ENCODE measurements at places on chromosomes 3 and 15.

DNA sequence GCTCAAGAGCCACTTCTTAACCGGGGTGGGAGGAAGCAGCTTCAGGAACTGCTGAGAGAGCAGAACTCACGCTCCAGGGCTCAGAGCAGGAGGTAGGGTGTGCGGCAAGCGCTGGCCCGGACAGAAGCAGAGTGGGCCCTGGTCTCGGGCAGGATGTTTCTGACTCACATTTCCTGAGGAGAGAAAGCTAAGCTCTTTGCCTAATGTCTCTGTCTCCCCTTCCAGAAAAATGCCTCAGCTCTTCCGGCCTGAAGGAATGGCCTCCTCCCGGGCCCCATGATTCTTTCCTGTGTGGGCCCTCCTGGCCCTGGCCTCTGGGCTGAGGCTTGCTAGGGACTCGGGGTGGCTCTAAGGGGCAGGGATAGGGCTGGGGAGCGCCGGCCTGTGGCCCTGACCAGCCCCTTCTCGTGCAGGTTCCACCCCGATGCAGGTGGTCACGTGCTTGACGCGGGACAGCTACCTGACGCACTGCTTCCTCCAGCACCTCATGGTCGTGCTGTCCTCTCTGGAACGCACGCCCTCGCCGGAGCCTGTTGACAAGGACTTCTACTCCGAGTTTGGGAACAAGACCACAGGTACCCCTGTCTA, 4.1 kb upstream of the STAB1 start:
- no peak overlapping the region for H3K4me3 ChIP-seq
- H3K36me3 ChIP-seq = peaks cover 22% of the 10 kb centered on the region
- H3K27me3 ChIP-seq = no peaks in the 10 kb centered on the region

DNA sequence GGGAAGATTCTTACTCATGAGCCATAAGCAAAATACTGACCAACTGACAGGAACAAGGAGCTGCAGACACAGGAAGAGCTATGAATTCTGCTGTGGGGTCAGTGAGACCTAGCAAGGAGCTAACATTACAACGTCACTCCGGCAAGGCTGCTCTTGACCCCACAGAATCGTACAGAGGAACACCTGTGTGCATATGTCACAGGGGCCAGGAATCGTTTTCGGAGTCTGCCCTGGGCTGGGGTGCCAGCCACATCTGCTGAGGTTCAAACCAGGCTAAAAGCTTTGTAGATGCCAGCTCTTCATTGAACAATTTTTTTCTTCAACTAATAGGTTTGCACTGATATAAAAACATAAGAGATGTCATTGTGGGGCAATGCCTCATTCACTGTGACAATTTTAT, 82.6 kb downstream of the LRRK1 start:
- H3K27me3 ChIP-seq = no peaks in the 10 kb centered on the region
- DNase-seq = no peak
- H3K4me3 ChIP-seq = no peak overlapping the region

GRCh38 chr3:71186801-71187200, 396.7 kb downstream of the FOXP1 start:
- no peak for DNase-seq
- H3K4me3 ChIP-seq = no peak overlapping the region
- H3K4me1 ChIP-seq = no peaks in the 10 kb centered on the region
- H3K27ac ChIP-seq = no peak overlapping the region
- H3K27me3 ChIP-seq = no peaks in the 10 kb centered on the region
- H3K36me3 ChIP-seq = no peaks in the 10 kb centered on the region

DNA sequence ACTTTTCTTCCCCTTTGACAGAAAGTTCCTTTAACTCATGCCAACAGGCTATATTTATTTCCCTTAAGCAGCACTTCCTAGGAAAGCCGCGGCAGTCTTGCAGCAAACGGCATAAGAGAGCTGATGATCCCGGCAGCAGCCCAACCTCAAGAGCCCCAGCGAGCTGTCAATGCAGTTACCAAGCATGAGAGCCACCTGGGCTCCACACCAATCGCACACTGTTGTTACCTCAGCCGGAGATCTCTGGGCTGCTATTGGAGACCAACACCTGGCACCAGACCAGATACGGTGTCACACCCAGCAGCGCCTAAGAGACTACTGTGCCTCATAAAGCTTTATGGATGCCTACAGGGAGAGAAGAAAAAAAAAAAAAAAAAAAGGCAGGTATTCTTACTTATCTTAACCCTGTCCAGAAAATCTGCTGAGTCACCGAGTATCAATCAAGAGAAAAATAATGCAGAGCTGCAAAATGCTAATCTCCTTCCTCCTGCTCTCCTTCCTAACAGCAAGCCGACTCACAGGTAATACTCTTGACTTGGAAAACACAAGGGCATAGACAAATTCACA, 11.7 kb downstream of the ABCC5 start:
- no peaks in the 10 kb centered on the region for H3K4me1 ChIP-seq
- H3K27ac ChIP-seq = peak overlapping the region; percentile 48
- H3K36me3 ChIP-seq = peaks cover 11% of the 10 kb centered on the region
- H3K27me3 ChIP-seq = no peaks in the 10 kb centered on the region

DNA sequence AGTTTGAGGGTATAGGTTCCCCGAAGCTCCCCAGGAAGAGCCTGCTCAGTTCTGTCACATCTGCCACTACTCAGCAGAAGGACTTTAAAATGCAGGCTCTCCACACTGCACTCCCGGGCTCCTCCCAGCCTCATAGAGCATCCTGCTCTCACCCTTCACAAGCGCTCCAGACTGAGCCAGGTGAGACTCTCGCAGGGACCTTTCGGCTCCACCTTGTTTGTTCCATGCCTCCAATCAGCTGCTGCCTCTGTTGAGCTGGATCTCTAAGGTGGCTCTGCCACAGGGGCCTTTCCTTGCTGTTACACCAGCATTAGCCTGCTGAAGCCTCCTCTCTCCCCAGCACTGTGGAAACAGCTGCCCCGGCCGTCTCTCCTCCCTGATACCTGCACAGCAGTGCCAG, 56.1 kb downstream of the SLCO3A1 start:
- no peaks in the 10 kb centered on the region for H3K27me3 ChIP-seq
- H3K36me3 ChIP-seq = no peaks in the 10 kb centered on the region
- no peak overlapping the region for H3K27ac ChIP-seq
- H3K4me3 ChIP-seq = no peak overlapping the region

DNA sequence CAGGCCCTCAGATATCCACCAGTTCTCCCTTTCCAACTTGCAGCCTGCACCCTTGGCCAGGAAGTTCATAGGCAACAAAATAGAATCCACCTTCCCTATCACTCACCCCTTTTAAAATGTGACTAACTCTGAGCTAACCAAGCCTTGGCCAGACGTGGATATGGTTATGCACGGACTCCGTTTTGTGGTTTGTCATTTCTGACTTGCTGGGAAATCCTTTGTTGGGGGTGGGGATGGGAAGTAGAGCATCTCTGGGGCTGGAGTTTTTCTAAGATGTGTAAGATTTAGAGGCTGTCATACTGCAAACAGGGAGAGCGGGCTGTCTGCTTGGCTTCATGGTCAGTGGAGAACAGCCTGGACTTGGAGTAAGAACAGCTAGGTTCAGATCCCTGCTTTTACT, 62.6 kb downstream of the SMAD3 start:
- no peaks in the 10 kb centered on the region for H3K36me3 ChIP-seq
- H3K4me1 ChIP-seq = peaks cover 9% of the 10 kb centered on the region
- no peak overlapping the region for H3K27ac ChIP-seq
- H3K4me3 ChIP-seq = no peak overlapping the region
- no peaks in the 10 kb centered on the region for H3K27me3 ChIP-seq
- DNase-seq = no peak

- H3K27ac ChIP-seq = no peak overlapping the region
- no peak overlapping the region for H3K4me3 ChIP-seq
- H3K36me3 ChIP-seq = no peaks in the 10 kb centered on the region
- no peak for DNase-seq
- H3K27me3 ChIP-seq = no peaks in the 10 kb centered on the region
Measured at GRCh38 chr3:15942462-15942861, 144.7 kb upstream of the ANKRD28 start.

GRCh38 chr3:124652009-124652408, 78.2 kb upstream of the UMPS start:
- no peak overlapping the region for H3K27ac ChIP-seq
- DNase-seq = no peak
- peaks cover 47% of the 10 kb centered on the region for H3K36me3 ChIP-seq

Measured in small intestine (tissue), 16 donors.